ENCODE measurements at places on chromosomes 1 and 21. TPM values are rescaled to one million over a fixed set of nuclear protein-coding genes. Genes with fewer than 3 reads are reported as not detected.

AGL gene
- total RNA-seq, result 31.3 TPM

ADAM30 gene
- not detected for total RNA-seq

KCNK1 gene
- total RNA-seq, result 35.6 TPM

TNFRSF1B gene
- total RNA-seq, result under 0.01 TPM

SLC1A7 gene
- total RNA-seq, result not detected

SEMA6C gene
- 0.50 TPM for total RNA-seq

LCE6A gene
- not detected for total RNA-seq

ITLN2 gene
- total RNA-seq, result 0.35 TPM

UCHL5 gene
- 26.3 TPM for total RNA-seq

CD1E gene
- not detected for total RNA-seq

GRHL3 gene
- total RNA-seq, result 15.3 TPM

SH2D2A gene
- total RNA-seq, result 3.4 TPM

DAB1 gene
- not detected for total RNA-seq

VANGL1 gene
- 20.7 TPM for total RNA-seq

TOE1 gene
- total RNA-seq, result 9.0 TPM

SERPINC1 gene
- 0.17 TPM for total RNA-seq

MCOLN3 gene
- 17.0 TPM for total RNA-seq

SH2D5 gene
- 65.3 TPM for total RNA-seq

SOX13 gene
- 22.0 TPM for total RNA-seq

CYP4Z1 gene
- total RNA-seq, result not detected

LYPD8 gene
- total RNA-seq, result 1.7 TPM

TNFSF4 gene
- 0.85 TPM for total RNA-seq

STUM gene
- 0.05 TPM for total RNA-seq

Measured in mammary epithelial cell (primary cell).